ENCODE measurements at places on chromosomes 16 and 17.

GRCh38 chr16:11734025-11734652, 8.5 kb downstream of the TXNDC11 start:
- DNase-seq = no peak

GRCh38 chr17:65371702-65372101, 189.7 kb downstream of the AXIN2 start:
- no peak for DNase-seq

- no peak for DNase-seq
Observed at GRCh38 chr16:47129755-47130435, 13.8 kb downstream of the NETO2 start.

DNA sequence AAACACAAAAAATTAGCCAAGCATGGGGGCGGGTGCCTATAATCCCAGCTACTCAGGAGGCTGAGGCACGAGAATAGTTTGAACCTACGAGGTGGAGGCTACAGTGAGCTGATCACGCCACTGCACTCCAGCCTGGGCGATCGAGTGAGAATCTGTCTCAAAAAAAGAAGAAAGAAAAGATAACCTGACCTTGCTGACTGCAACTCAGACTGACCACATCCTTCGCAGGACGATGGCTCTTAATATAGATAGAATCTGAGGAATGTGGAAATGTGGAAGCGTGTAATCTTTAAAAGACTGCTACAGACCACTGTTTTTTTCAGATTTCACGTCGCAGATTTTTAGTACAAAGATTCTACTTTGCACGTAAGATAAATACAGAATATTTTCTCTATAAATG, 37.8 kb downstream of the KLHDC4 start:
- DNase-seq = no peak

DNA sequence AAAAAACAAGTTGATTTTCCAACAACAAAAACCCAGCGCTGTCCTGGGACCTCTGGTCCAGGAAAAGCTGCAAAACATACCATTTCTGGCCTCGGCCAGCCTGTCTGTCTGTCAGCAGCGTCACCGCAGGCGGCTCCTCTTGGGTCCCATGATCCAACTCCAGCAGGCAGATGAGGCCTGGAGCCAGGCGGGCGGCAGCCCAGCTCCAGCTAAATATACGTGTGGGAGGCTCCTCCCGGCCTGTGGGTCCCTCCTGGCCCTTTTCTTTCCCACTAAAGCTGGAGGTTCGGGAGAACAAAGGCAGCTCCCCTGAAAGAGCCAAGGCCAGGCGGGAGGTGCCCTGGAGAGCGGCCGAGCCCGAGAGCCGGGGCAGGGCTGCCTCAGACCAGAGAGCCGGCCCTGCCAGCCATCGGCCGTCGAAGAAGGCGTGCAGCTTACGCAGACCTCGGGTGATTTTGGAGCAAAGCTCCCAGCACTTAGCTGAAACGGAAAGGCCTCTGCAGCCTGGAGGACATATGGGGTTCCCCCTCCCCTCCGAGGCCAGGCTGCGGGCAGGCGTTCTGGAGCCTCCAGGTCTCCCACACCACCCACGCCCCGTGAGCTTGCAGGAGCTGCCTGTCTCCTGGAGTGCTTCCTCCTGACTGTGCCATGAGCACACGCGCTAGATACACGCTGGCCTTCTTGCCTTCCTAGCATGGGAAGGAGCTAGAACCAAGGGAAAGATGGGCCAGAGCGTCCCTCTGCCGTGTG, 19.9 kb upstream of the JPH3 start:
- DNase-seq = no peak

DNA sequence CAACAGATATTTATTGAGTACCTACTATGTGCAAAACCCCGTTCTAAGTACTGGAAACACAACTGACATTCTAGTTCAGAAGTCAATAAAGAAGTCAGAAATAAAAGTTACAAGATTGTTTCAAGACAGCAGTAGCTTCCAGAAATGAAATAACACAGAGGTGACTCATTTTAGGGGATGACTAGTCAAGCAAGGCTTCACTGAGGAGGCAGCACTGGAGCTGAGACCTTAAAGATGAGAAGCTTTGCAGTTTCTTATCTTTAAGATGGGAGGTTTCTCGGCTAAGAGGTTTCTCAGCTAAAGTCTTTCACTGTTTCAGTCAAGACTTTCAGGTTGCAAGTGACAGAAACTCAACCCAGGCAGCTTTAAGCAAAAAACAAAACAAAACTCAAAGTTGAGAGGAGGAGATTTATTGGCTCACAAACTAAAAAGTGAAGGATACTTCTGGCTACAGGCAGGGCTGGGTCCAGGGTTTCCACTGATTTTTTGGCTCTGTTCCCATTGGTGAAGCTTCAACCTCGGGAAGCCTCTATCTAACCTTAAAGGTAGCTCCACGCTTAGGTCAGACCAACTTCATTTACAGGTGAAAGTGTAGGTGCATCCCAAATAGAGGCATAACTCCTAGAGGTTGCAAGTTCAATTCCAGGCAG, 7.4 kb upstream of the MMP2 start:
- DNase-seq = no peak

DNA sequence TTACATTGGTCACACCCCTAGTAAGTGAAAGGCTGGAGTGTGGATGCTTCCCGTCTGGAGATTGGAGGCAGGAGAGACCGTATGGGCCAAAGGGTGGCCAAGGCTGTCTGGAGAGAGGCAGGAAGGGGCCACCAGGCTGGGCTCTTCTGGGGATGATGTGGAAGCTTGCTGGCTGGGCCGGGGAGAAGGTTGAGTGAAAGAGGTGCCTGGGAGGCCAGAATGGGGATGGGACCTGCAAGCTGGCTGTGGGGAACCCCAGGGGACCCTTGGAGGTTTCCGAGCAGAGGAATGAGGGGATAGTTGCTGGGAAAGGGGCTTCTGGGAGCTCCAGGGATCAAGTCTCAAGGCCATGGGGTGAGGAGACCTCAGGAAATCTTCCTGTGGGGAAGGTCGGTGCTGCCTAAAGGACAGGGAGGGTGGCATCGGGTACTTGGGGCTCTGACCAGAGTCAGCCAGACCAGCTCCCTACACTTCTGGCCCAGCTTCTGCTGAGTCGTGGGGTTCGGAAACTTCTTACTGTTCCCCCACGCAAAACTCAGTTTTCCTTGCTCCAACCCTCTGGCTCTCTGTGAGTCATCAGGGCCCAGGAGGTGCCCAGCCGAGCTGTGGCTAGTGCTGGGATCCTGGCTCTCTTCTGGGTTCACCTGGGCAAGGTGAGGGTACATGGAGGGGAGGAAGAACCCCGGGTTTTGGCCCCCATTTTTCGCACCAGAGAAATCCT, 3.1 kb downstream of the MRC2 start:
- no peak for DNase-seq

GRCh38 chr16:54342966-54343365, 56.4 kb upstream of the IRX3 start:
- DNase-seq = no peak

GRCh38 chr16:4966736-4967453, 8.8 kb downstream of the SEC14L5 start:
- no peak for DNase-seq

- DNase-seq = no peak
Observed at GRCh38 chr17:38719943-38720641, 10.0 kb upstream of the CISD3 start.

GRCh38 chr17:78834571-78834970, 6.0 kb downstream of the USP36 start:
- DNase-seq = no peak

DNA sequence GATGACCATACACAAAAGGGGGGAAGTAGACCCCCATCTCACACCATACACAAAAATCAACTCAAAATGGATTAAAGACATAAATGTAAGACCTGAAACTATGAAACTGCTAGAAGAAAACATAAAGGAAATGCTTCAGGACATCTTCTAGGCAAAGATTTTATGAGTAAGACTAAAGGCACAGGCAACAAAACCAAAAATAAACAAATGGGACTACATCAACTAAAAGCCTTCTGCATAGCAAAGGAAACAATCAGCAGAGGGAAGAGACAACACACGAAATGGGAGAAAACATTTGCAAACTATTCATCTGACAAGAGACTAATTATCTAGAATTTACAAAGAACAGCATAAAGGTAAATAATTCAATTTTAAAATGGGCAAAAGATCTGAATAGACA, 152.1 kb downstream of the AXIN2 start:
- no peak for DNase-seq

GRCh38 chr16:84178892-84179611, 7.8 kb downstream of the TAF1C start:
- no peak for DNase-seq

- DNase-seq = no peak
Observed at GRCh38 chr17:82838386-82839063, 1.3 kb downstream of the ZNF750 start.

- DNase-seq = no peak
Observed at GRCh38 chr16:85851034-85851785, 47.8 kb upstream of the IRF8 start.

DNA sequence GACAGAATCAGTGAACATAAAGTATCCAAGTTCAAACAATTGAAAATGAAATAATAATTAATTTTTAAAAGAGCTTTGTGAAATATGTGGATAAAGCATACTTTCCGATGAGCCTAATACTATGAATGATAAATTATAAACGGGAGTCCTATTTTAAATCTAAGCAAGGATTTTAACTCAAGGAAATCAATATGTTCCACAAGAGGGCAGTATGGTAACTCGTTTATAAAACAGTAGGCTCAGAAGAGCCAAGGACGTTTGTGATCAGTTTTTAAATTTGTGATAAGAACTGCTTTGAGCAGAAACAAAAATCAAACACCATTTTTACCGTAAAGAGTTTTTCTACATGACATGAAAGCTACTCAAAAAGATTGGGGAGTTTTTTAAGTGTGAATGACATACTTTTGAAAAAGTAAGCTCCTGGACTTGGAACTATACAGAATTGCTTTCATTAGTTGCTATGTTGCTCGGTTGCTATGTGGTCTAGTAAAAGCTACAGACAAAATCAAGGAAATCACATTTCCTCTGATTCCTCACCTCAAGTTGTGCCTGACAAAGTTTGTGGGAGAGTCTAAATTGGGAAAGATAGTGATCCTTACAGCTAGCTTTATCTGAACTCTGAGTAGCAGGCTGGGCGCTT, 11.8 kb upstream of the TEKT1 start:
- DNase-seq = no peak

DNA sequence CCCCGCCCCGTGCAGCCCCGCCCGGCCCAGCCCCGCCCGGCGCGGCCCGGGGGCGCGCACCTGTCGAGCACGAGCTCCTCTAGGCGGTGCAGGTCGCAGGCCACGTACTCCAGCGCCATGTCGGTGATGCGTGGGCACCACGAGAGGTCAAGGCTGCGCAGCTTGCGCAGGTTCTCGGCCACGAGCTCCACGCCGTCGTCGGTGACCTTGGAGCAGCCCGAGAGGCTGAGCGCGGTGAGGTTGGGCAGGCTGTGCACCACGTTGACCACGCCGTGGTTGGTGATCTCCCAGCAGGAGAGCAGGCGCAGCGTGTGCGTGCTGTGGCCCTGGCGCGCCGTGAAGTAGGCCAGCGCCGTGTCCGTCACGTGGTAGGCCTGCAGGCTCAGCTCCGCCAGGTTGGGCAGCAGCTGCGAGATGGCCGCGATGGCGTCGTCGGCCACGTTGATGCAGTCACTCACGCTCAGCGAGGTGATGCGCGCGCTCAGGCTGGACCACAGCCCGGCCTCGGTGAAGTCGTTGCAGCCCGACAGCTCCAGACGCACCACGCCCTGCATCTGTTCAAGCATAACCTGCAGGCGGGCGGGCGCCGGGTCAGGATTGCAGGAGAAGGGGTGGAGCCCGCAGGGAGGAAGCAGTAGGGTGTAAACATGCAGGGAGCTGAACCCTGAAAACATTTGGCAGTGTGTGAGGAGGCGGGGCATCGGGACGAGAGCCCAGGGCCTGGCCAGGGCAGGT, 5.3 kb upstream of the WDR24 start:
- no peak for DNase-seq

DNA sequence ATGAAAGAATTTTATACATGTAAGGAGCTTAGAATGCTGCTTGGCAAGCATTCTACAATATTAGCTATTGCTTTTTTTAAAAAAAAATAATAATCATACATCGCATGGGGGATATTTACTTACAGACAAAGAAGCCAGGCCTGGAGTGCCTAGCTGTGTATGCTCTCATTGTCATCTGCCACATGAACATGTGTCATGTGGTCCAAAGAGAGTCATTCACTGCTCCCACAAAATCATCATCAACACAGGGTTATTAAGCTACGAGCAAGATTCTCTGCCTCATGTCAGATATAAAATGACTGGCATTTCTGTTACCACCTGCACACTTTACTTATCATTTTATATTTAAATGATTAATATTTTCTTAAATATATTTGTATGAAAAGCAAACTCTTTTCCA, 1.9 kb upstream of the MT1E start:
- no peak for DNase-seq

DNA sequence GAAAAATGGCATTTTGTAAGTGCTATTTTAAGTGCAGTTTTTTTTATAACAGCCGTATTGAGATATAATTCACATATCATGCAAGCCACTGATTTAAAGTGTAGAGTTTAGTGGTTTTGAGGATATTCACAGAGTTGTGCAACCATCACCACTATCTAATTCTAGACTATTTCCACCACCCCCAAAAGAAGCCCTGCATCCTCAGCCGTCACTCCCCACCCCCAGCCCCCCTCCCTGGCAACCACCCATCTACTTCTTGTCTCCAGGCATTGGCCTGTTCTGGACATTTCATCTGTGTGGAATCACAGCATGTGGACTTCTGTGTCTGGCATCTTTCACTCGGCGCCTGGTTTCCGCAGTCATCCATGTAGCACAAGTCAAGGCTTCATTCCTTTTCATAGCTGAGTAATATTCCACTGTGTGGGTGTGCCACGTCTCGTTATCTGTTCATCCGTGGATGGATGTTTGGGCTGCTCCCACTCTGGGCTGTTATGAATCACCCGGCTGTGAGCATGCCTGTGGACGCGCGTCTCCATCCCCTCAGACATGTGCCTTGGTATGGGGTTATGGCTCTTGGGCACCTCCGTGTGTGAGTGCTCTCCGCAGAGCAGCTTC, 138.4 kb upstream of the CIBAR2 start:
- DNase-seq = no peak

DNA sequence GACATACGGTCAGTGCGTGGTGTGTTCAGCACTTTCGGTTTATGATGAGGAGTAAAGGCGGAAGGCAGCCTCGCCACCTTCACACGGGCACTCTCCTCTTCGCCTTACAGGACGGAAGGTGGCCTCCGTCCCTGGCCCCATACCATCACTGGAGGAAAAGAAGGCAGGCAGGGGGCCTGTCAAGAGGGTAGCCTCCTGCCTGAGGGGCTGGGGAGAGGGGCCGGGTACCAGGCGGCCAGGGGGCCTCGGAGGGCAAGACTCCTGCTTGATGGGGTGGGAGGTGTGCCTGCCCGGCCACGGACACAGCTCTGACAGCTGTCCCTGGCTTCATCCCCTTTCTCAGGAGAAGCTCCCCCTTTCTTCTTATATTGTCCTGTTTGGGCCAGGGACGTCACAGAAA, 15.6 kb upstream of the SLC38A8 start:
- DNase-seq = no peak

DNA sequence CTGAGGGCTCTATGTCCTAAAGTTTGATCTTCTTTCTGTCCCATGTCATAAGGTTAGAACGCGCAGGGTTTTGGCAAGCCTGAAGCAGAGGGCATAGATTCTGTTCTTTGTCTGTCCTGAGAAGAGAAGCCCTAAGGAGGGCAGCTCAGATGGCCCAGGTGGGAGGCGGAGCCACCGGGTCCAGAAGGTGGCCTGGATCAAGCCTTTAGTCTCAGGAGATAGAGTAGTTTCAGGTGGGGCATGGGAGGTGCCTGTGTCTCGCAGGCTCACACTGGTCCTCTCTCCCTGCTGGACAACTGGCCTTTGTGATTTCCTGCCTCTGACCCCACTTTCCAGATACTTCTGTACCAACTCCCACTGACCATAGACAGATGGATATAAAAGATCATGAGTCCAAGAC, 44.2 kb upstream of the DNAJA2 start:
- DNase-seq = no peak
